Liver (tissue), 10 donors: ENCODE measurements at places on chromosomes 1 and 21. TPM values are rescaled to one million over a fixed set of nuclear protein-coding genes. Genes with fewer than 3 reads are reported as not detected.
A peak's percentile ranks its signal among the peaks of the same experiment; 100 is the strongest.

GRCh38 chr1:156865865-156866248, 5.2 kb downstream of the NTRK1 start:
- H3K27me3 ChIP-seq: no peaks in the 10 kb centered on the region
- no peak overlapping the region for H3K4me3 ChIP-seq
- H3K4me1 ChIP-seq: no peaks in the 10 kb centered on the region
- H3K36me3 ChIP-seq: no peaks in the 10 kb centered on the region
- H3K27ac ChIP-seq: no peak overlapping the region
- DNase-seq: no peak

DNA sequence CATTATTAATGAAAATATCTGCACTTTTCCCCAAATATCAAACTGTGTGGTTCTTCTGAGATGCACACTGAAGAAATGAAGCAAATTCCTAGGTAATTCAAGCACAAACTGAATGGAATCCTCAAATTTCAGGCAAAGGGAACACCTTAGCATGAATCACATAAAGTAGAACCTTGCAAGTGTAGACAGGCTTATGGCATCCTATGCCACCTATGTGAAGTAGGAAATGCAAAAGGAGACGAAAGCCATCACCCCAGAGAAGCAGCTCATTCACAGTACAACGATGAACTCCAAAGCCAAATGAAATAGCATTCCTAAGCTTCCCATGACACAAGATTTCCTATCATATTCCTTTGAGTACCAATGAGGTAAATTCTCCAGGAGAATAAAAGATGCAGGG, 461.2 kb upstream of the RUNX1 start:
- peaks cover 8% of the 10 kb centered on the region for H3K27me3 ChIP-seq
- H3K27ac ChIP-seq: no peak overlapping the region
- no peaks in the 10 kb centered on the region for H3K36me3 ChIP-seq

DNA sequence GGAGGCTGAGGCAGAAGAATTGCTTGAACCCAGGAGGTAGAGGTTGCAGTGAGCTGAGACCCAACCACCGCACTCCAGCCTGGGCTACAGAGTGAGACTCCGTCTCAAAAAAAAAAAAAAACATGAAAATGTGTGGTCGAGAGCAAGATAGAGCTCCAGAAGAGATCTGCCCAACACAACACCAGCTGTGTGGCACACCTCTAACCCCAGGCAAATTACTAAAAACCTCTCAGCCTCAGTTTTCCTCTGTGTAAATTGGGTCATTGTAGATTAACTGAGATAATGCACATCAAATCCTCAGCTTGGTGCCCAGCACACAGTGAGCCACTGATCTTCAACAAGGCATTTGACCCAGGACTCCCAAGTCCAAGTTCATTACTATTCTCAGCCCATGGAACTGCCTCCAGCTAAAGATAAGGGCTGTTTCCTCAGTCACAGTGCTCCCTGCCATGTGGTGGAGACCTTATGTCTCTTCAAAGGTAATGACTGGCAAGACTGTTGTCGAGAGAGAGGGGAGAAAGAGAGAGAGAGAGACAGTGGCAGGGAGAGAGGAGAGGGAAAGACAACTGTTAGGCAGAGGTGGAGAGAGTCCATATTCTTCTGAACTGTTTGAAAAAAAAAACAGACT, 58.1 kb downstream of the PTP4A2 start:
- no peaks in the 10 kb centered on the region for H3K27me3 ChIP-seq
- no peak overlapping the region for H3K27ac ChIP-seq
- peaks cover 4% of the 10 kb centered on the region for H3K4me1 ChIP-seq
- H3K36me3 ChIP-seq: no peaks in the 10 kb centered on the region

GRCh38 chr21:29211205-29211604, 80.8 kb downstream of the MAP3K7CL start:
- no peaks in the 10 kb centered on the region for H3K36me3 ChIP-seq
- no peaks in the 10 kb centered on the region for H3K27me3 ChIP-seq
- no peak overlapping the region for H3K4me3 ChIP-seq
- no peaks in the 10 kb centered on the region for H3K4me1 ChIP-seq
- no peak overlapping the region for H3K27ac ChIP-seq

Gene NUF2
- not detected for total RNA-seq

DNA sequence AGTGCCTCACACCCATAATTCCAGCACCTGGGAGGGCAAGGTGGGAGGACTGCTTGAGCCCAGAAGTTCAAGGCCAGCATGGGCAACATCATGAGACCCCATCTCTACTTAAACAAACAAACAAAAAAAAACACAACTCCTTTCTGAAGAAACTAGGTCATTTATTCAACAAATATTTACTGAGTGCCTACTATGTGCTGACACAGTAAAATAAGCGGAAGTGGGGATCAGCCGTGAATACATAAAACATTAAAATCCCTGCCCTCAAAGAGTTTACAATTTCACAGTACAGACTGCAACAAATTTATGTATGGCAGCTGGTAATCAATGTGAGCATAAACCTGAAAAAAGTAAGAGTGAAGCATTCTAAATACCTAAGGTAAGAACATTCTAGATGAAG, 65.3 kb downstream of the TUT4 start:
- no peaks in the 10 kb centered on the region for H3K4me1 ChIP-seq
- no peak for DNase-seq
- no peak overlapping the region for H3K4me3 ChIP-seq
- H3K27me3 ChIP-seq: no peaks in the 10 kb centered on the region
- H3K36me3 ChIP-seq: peaks cover 7% of the 10 kb centered on the region
- no peak overlapping the region for H3K27ac ChIP-seq

Gene KCNJ9
- total RNA-seq: not detected

Gene SLC35E2B
- 19.3 TPM for total RNA-seq

GRCh38 chr1:223531742-223532341, 133.7 kb downstream of the CAPN8 start:
- no peak overlapping the region for H3K27ac ChIP-seq
- no peaks in the 10 kb centered on the region for H3K4me1 ChIP-seq
- peak; percentile 52 for DNase-seq

- H3K4me3 ChIP-seq: no peak overlapping the region
- no peak overlapping the region for H3K27ac ChIP-seq
- no peaks in the 10 kb centered on the region for H3K27me3 ChIP-seq
- H3K4me1 ChIP-seq: no peaks in the 10 kb centered on the region
These were observed 57.5 kb upstream of the IPO9 start for GRCh38 chr1:201771466-201771865.

Gene A3GALT2
- not detected for total RNA-seq

Gene F13B
- 194 TPM for total RNA-seq

DNA sequence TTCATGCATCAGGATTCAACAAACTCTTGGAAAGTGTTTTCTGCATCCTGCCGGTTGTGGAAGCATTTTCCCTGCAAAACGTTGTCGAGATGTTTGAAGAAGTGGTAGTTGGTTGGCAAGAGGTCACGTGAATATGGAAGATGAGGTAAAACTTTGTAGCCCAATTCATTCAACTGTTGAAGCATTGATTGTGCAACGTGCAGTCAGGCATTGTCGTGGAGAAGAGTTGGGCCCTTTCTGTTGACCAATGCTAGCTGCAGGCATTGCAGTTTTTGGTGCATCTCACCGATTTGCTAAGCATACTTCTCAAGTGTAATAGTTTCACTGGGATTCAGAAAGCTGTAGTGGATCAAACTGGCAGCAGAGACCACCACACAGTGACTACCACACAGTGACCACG, 57.0 kb upstream of the PRDM2 start:
- DNase-seq: no peak
- no peaks in the 10 kb centered on the region for H3K27me3 ChIP-seq
- no peak overlapping the region for H3K4me3 ChIP-seq
- no peaks in the 10 kb centered on the region for H3K4me1 ChIP-seq
- no peak overlapping the region for H3K27ac ChIP-seq
- H3K36me3 ChIP-seq: no peaks in the 10 kb centered on the region

DNA sequence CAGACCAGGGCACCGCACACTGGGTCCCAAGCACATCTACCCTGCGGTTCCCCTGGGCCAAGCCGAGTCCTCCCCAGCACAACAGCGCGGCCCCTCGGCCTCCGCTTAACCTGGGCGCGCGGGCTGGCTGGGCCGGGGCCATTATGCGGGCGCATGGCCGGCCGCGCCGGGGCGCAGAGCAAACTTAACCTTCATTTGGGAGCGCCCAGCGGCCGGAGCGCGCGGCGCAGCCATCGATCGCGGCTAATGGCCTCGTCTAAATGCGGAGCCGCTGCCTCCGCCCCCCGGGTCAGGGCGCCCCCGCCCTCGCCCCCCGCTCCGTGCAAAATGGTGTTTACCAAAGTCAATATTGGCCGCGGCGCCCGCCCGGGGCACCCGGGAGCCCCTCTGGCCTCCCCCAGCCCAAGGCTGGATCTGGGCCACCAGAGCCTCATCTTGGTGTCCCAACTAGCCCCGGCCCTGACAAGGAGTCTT, 272.1 kb downstream of the TRABD2B start:
- no peak for DNase-seq
- peaks cover 14% of the 10 kb centered on the region for H3K4me1 ChIP-seq
- H3K4me3 ChIP-seq: peak overlapping the region; percentile 13
- no peak overlapping the region for H3K27ac ChIP-seq

- no peak for DNase-seq
- peaks cover 23% of the 10 kb centered on the region for H3K4me1 ChIP-seq
- no peak overlapping the region for H3K27ac ChIP-seq
- no peaks in the 10 kb centered on the region for H3K36me3 ChIP-seq
- no peak overlapping the region for H3K4me3 ChIP-seq
These were observed 52.9 kb upstream of the CITED4 start for GRCh38 chr1:40914927-40915569.

- no peak for DNase-seq
- H3K4me3 ChIP-seq: no peak overlapping the region
- no peaks in the 10 kb centered on the region for H3K27me3 ChIP-seq
These were observed 87.5 kb downstream of the RGL1 start for GRCh38 chr1:183892351-183892793.

DNA sequence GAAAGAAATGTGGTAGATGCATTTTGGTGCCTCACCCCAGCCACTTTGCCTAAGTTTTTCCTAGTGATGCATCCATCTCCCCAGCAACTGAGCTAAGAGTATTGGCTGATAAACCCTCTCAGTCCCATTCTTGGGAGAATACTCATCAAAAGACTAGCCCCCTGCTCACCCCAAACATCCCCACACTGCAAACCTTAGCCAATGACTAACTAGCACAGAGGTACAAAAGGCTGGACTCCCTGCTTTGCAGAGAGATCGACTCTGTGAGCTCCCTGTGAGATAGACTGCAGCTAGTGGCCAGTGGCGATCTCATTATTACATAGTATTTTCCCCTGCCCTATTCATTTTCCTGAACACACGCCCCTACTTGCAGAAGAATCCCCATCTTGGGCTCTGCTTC, 155.3 kb downstream of the HHIPL2 start:
- no peak overlapping the region for H3K4me3 ChIP-seq
- no peaks in the 10 kb centered on the region for H3K4me1 ChIP-seq
- H3K27ac ChIP-seq: no peak overlapping the region

Gene SAMD11
- 1.2 TPM for total RNA-seq

DNA sequence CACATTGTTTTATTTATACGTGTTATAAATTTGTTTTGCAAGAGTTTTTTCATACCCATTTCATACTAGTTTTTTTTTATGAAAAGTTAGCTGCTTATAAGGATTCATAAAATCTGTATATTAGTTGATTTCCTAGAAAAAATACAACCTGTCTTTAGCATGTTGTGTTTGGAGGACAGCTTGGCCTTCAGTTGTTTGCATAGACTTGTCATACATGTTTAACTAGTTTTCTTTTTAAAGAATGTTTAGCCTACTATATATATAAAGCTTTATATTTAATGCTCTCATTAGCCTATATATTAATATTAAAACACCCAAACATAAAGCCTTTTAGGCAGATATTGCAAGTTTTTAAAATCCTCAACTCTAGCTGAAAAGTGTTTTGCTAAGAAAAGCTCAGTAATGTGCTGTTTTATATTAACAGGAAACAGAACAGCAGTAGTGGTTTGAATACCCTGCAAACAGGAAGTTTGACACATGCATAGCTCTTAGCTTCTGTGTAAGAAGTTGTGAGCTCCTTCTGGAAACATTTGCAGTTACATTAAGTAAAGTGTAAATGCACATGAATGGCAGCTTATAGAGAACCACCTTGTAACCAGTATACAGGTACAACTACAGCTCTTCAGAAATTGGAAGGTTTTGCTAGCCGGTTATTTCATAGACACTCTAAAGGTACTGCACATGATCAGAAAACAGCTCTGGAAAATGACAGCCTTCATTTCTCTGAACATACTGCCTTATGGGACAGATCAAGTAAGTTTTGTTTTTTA, at the start of gene PRKACB:
Gene PRKACB (plus strand): TSS at position 476 of the 770 bp plus-strand sequence. CDS start 91 bp downstream, at position 567.
- no peak for DNase-seq
- H3K27me3 ChIP-seq: no peaks in the 10 kb centered on the region
- H3K27ac ChIP-seq: peak within 1 kb of the TSS; percentile 39
- peak within 1 kb of the TSS; percentile 11 for H3K4me3 ChIP-seq

GRCh38 chr21:35543746-35544145, 494.6 kb upstream of the RUNX1 start:
- no peaks in the 10 kb centered on the region for H3K36me3 ChIP-seq
- no peaks in the 10 kb centered on the region for H3K4me1 ChIP-seq
- H3K4me3 ChIP-seq: no peak overlapping the region
- DNase-seq: no peak

DNA sequence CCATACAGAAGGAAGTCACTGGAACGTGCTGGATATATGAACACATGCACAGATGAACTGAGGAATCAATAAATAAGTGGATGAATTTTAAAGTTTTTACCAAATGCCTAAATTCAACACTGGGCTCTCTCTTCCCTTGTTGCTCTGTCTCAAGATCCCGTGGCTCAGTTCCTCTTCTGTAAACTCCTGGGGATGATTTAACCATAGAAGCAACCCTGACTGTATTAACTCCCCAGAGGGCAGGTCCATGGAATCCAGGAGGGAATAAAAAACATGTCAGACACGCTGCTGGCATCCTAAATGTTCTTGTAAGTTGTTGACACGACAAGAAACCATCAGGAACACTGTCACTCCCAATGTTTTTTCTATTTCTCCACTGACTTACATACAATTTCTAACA, 45.3 kb upstream of the GPR157 start:
- H3K4me1 ChIP-seq: peaks cover 2% of the 10 kb centered on the region
- DNase-seq: no peak
- no peaks in the 10 kb centered on the region for H3K36me3 ChIP-seq
- no peak overlapping the region for H3K4me3 ChIP-seq

DNA sequence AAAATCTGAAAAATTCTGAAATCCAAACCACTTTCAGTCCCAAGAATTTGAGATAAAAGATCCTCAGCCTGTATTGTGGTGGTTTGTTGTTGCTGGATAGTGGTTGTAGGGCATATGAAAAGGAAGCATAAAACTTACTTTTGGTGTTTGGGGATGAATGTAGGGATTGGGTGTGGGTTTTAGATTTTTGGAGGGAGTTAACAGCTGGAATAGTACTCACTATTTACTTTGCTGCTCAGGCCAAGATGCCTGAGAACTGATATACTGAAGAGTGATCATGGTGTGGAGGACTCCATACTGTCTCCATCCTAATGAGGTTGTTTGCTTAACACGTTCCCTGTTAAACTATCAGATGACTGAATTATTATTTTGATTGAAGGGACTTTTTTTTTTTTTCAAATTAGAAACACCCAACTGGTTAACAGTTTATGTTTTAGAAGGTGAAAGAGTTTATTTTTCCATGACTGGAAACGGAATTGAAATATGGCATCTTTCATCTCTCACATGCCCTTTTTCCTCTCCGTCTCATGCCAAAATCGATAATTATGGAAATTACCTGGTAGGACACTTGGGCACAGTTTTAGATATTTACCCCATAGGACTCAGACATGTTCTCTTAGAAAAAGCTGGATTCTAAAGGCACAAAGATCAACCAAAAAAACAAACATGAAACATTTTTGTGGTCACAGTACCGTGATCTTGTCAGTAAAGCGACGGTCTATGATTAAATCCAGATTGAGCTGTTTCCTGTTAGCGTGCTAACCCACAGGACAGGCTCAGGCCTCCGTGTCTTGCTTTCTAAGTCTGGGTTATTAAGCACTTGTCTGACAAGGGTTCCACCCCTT, 37.3 kb downstream of the RGL1 start:
- DNase-seq: no peak
- peak overlapping the region; percentile 21 for H3K27ac ChIP-seq
- no peak overlapping the region for H3K4me3 ChIP-seq

Gene RGS4
- 0.37 TPM for total RNA-seq
